ENCODE measurements at places on chromosomes 12 and 14.

- no peak for DNase-seq
These were observed 204.0 kb upstream of the FOXN3 start for GRCh38 chr14:89621009-89621421.

- DNase-seq, result peak; percentile 31
These were observed 38.0 kb downstream of the RIMBP2 start for GRCh38 chr12:130677957-130678558.

DNA sequence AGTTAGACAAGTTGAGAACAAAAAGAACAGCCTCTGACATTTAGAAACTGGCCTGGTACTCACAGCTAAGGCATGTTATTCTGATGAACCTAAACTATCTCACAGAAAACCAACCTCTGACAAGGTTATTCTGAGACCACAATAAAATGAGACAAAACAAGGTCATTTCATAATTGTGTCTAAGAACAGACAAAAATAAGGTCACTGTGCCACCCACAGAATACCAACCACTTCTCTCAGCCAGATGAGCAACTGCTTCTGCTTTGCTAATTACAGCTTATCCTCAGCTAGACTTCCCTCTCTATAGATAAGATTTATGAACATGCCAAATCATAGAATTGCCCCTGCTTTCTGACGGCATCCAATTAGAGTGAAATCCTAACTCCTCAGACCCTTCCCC, 52.2 kb upstream of the CRACR2A start:
- no peak for DNase-seq

GRCh38 chr12:5010151-5010550, 33.5 kb upstream of the KCNA5 start:
- DNase-seq, result no peak

DNA sequence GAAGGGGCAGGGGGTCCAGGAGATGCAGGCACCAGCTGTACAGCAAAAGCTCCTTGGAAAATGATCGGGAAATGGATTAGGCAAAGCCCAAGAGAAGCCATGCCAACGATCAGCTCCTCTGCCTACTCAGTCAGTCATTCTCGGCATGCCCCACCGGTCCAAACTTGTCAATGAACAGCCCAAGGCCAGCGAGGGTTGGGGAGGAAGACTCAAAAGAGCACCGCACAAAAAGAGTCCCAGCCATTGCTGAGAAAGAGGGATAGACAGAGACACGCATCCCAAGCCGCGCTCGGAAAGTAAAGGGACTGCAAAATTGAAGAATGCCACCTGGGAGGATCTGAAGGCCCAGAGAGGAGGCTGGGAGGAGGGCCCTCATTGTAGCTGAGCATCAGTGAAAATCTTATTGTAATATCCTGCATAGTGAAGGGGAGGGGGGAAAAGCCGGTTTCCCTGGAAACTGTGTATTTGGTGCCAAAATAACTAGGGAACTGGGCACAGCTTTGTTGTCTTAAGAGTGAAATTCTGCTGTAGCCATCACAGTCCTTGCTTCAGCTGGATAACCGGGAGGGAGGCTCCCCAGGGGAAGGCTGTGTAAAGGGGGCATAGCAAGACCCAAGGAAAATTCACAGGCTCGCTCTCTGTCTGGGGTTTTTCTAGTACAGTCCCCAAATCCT, 4.7 kb downstream of the KDM2B start:
- no peak for DNase-seq

GRCh38 chr12:29033519-29033918, 115.6 kb upstream of the FAR2 start:
- DNase-seq, result no peak

DNA sequence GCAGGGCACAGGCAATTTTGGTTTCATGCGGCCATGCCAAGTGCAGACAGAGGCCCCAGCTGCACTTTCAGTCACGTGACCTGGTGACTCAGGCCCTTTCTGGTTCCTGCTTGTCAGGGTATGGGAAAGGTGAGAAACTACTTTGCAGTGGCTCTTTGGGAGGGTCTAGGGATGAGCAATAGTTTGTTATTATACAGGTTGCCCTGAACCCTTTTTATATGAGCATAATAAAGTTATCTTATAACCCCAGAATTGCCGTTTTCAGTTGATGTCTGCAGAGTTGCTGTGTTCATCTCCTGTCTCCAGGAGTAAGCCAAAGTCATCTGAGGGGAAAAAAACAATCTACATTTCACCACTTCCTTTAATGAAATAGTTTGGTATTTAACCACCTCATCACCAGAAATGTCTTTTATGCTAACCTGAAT, 30.9 kb upstream of the EMP1 start:
- DNase-seq, result peak; percentile 58

- DNase-seq, result peak; percentile 50
These were observed 244.1 kb downstream of the FBXL14 start for GRCh38 chr12:1350055-1350933.

DNA sequence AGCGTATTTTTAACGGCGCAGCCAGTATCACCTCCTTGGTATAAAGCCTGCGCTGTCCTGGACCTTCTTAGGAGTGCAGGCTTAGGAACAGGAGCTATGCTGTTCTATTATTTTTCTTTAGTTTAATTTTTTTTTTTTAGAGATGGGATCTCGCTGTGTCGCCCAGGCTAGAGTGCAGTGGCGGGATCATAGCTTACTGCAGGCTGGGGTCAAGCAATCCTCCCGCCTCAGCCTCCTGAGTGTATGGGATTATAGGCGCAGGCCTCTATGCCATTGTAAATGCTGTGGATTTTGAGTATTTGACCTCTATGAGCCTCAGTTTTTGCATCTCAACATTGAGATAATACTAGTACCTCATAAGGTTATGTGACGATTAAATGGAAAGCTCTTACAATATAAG, 4.1 kb downstream of the OR10AD1 start:
- no peak for DNase-seq

- DNase-seq, result peak; percentile 86
These were observed 35.7 kb upstream of the ATP2A2 start for GRCh38 chr12:110245369-110245772.

DNA sequence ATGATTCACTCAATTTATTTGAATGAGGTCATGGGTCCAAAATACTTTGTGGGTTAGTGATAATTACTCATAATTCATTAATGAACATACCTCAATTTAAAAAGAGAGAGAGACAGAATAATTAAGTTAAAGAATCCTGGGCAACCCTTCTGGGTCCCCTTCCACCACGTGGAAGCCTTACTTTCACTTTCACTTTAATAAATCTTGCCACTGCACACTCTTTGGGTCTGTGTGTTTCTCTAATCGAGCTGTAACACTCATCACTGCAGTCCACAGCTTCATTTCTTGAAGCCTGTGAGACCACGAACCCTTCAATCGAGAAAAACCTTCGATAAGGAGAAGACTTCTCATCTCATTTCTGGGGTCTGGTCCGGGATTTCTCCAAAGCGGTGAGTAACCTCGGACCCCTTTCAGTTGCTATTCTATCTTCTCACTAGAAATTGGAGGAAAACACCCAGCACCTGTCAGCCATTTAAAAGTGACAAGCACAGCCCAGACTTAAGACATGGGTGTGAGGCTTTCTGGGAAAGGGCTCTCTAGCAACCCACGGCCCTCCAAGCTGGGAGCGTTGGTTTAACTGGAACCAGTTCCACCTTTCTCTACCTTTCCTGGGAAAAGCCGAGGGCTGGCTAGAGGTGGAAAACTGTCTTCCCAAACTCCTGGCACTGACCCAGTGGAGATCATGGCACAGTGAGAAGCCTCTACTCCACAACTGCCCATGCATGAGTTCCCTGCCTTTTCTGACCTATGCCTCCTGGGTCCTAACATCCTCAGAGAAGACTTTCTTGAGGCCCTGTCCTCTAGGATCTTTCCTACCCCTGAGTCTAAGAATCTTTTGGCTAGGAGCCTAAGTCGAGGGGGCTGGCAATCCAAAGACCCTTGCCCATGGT, 148.8 kb upstream of the ATF7IP start:
- DNase-seq, result no peak

DNA sequence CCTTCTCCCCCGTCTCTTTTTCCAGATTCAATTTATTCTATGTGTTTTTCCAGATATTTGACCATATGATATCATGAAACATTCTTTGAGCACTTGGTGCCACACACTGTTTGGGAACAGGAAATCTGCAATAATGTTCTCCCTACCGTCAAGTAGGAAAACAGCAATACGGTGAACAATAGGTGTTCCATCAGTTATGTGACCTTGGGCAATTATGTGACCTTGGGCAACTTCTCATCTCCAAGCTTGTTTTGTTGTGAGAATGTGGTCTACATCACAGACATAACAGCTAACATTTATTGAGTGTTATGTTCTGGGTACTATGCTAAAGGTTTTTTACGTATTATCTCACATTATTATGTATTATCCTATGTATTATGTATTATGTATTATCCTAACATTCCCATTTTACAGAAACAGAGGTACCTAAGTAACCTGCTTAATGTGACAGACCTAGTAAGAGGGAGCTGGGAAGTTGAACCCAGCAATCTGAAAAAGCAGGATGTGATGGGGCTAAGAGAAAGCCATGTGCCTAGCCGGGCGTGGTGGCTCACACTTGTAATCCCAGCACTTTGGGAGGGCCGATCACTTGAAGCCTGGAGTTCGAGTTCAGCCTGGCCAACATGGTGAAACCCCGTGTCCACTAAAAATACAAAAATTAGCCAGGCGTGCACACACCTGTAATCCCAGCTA, 1.2 kb upstream of the NEK9 start:
- DNase-seq, result peak; percentile 47

GRCh38 chr12:96419576-96420276, 19.5 kb upstream of the CDK17 start:
- no peak for DNase-seq

DNA sequence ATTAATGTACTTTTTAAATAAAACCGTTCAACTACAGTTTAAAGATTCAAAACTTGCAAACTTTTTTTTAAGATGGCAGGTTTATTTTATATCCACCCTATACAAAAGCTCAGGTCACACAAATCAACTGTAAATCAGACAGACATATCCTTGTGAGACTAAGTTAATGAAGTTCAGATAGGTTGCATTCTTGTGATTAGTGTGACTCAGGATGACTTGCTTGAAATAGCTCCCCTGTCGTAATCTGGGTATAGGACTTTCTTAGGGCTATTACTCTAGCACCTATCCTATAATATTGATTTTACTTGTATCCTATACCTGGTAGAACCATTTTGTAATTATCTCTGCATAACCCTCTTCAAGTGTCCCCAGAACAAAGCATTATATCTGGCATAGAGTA, 9.5 kb upstream of the PRKD1 start:
- no peak for DNase-seq

DNA sequence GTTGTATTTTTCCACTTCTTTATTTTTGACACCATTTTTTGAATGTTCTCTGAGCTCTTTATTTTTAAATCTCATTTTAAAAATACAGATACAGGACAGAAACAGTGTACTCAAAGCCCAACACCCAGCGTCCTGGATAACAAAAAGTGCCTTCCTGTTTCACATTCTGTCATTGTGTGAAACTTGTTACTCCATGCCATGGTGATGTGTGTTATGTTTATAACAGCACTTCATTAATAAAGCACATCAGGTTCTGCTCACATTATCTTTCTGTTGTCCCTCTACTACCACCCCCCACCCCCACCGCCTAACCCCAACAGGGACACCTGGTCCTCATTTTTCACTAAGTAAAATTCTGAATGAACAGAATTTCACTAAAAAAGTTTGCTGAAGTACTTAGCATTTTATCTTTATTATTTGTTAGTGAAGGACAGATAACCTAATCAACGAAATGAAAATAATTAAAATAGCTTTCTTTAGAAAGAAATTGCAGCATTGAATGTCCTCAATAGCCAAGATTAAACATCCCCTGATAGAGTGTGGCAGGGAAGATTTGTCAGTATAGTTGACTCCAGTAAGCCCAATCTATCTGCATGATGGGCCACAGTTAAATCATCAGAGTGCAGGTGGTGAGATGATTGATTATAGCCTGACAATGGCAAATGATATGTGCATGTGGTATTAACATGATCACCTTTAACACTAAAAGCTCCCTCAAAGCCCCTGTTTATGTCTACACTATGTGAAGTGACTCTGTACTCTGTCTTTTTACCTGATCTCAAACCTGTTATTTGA, 153.9 kb downstream of the ACSS3 start:
- DNase-seq, result no peak

DNA sequence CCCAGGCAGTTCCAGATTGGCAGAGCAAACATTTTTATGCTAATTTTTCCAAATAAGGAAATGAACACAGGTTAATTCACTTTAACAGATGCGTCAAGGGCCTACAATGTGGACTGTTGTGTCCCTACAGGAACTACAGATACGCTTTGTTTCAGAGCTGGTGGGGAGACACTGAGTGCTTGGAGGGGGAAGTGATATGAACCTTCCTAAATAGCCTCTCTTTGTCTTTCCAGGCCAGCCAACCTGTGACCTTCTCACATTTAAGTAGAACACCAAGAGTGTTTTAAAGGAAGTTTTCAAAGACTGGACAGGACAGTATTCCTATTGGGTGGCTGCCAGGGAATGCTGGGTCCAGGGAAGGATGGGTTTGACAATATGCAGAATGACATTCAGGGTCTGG, 141.3 kb downstream of the ZNF664 start:
- DNase-seq, result no peak

DNA sequence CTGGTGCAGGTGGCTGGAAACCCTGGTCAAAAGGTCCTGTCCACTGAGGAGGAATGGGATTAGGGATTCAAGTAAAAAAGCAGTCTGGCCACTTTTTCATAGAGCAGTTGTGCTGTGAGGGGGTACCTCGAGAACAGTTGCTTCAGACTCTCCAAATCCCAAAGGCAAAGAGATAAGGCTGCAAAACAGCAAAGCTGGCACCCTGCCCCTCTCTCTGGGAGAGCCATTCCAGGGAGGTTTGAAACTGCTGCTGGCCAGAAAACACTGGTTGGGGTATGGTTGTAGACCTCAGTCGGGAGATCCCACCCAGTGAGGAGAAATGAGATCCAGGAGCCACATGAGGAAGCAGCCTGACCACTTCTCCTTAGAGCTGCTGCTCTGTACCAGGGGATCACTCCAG, 137.3 kb downstream of the CEP83 start:
- DNase-seq, result no peak

- DNase-seq, result no peak
These were observed 7.4 kb upstream of the CCDC198 start for GRCh38 chr14:57501039-57501557.

DNA sequence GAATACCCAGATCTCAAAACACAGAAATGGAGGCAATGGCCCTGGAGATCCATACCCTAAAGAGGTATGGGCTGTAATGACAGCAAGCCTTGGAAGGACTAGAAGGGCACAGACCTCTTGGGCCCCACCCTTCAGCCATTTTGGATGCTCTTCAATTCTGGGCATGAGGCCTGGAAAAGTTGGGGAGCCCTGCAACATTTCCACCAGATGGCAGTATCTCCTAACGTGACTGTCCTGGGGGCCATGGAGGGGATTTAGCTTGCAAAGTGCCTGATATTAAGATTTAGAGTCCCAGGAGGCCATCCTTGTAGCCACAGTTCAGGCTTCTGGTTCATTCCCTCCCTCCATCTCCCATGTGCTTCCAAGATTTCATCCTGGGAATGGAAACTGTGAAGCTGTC, 30.2 kb downstream of the KCNA5 start:
- DNase-seq, result no peak

GRCh38 chr12:64109706-64110105, 112.4 kb downstream of the KICS2 start:
- no peak for DNase-seq

GRCh38 chr14:67697006-67697405, 1.4 kb upstream of the RDH11 start:
- no peak for DNase-seq

Measured in mucosa of descending colon (tissue), 3 donors.